ENCODE measurements at places on chromosomes 4 and X.

GRCh38 chrX:71910986-71911730 is 513 bp downstream of the NHSL2 start:
- no peak for DNase-seq

DNA sequence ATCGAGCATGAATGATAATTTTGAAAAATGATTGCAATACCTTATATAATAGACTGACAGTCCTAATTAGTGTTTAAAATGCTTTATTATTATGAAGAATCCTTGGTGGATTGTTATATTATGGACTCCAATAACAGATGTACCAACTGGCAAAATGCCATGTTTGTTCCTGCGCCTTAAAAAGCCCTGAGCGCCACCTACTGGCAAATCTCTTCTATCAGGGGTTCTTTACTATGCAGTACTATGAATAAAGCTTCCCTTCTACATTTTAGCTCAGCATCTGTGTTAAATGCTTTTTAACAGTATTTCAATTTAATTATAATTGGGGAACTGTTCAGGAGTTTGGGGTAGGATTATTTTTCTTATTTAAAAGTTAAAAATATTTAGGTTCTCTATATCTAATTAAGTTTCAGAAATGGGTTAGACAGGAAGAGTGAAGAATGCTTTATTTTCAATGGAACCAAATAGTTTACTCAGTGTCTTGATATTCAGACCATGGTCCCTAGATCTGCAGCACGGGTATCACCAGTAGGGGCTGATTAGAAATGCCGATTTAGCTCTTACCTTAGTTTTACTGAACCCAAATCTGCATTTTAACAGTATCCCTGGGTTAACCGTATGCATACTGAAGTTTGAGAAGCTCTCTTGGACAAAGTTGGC is 20.0 kb downstream of the CFAP97 start:
- DNase-seq = peak; percentile 69

GRCh38 chrX:134623293-134624045 is 34.8 kb downstream of the PLAC1 start:
- DNase-seq = no peak

- DNase-seq = no peak
Measured at GRCh38 chrX:128698573-128699181, 646.5 kb upstream of the ACTRT1 start.

GRCh38 chr4:2484185-2484584 is 15.3 kb downstream of the RNF4 start:
- DNase-seq = no peak

GRCh38 chr4:119697887-119698393 is 69.3 kb upstream of the PDE5A start:
- no peak for DNase-seq

- no peak for DNase-seq
Measured at GRCh38 chrX:19545651-19546050, 30.3 kb upstream of the MAP3K15 start.

GRCh38 chr4:2296631-2297601 is 35.0 kb upstream of the MXD4 start:
- no peak for DNase-seq

- no peak for DNase-seq
Measured at GRCh38 chr4:156608651-156609050, 362.9 kb downstream of the PDGFC start.

GRCh38 chrX:110944751-110945675 is 149.4 kb upstream of the CHRDL1 start:
- DNase-seq = no peak

DNA sequence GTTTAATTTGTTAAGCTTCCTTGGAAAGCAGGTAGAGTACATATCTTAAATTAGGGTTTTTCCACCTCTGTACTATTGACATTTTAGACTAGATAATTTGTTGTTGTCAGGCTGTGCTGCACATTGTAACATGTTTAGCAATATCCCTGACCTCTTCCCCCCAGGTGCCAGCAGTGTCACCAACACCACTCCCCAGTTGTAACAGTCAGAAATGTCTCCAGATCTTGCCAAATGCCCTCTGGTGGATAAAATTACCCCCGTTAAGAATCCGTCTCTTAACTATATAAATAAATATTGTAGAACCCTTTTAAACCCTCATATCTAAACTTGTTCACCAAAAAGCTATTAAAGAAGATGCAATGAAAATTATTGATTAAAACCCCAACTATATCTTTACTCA is 161.5 kb downstream of the ARHGAP6 start:
- DNase-seq = no peak

DNA sequence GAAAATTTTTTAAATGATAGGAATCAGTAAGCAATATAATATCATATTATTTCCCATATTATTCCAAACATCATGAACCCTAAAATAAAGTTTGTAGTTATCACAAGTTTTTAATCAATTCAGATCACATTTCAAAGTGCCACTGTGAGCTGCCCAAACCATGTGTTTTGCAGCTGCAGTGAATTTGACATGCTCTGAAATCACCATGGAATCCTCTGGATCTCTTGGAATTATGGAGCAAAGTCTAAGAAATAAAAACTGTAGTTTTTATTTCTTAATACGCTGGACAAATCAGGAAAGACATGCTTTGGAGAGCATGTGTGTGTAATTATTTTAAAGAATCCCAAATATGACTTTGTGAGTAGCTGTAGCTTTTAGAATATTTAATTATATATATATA is 262.7 kb downstream of the ANKRD50 start:
- no peak for DNase-seq

DNA sequence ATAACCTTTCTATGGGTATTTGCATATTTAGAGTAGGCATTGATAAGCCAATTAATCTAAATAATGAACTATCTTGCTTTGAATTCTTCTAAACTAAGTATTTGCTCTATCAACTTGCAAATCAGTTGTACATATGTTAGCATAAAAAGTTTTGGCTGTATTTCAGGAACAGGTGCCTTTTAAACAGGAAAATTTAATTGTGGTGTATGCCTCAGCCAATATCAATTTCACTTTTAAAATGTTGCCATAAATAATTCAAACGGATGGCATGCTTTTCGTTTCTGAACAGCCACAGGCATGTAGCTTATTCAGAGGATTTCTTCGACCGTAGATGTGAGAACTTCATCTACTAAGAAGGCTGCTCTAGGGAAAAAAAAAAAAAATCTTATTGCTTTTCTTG is 99.9 kb downstream of the DCLK2 start:
- DNase-seq = no peak

DNA sequence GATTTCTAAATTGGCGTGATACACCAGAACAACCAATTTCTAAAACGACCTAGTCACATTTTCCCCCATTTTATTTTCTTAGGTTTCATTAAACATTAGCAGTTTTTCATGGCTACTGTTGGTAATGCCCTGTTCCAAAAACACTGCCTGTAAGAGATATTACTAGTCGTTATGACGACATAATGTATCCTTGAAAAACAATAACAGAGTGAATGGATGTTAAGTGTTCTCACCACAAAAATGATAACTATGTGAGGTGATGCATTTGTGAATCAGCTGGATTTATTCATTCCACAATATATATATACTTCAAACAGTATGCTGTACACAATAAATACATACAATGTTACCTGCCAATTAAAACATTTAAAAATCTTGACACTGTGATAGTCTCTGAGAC is 1147.6 kb upstream of the PCDH10 start:
- DNase-seq = no peak

DNA sequence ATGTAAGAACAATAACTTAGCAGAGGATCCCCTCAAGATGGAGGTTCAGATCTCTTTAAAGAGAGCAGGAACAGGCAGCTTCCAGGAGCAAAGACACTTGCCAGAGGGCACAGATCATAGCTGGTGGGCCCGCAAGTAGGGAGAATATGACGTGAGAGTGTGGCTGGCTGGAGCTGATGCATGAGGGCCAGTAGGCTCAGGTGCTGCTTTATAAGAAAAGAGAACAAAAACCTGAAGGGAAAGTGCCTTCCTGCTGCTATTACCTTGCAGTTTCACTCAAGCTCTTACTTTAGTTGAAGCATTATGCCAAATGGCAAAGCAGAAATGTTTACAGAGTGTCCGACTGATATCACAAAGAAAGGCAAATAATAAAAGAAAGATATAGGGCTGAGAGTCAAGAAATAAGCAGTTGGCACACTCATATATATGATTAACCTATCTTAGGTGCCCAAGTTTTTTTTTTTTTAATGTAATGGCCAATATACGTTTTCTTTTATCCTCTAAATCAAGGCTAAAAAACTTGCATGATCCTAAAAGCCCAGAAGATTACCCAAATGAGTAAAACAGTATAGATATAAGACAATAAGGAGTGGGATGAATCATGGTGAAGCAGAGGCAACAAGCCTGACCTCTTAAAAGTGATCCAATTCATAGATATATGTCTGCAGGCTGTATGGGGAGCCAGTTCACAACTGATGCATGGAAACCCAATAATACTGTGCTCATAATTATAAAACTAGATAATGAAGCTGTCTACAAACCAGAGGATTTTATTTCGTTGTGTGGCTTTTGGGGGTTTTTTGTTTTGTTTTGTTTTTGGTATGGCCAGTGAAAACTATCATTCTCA is 12.6 kb downstream of the NR0B1 start:
- no peak for DNase-seq

- no peak for DNase-seq
Measured at GRCh38 chr4:37615059-37615719, 71.0 kb downstream of the RELL1 start.

DNA sequence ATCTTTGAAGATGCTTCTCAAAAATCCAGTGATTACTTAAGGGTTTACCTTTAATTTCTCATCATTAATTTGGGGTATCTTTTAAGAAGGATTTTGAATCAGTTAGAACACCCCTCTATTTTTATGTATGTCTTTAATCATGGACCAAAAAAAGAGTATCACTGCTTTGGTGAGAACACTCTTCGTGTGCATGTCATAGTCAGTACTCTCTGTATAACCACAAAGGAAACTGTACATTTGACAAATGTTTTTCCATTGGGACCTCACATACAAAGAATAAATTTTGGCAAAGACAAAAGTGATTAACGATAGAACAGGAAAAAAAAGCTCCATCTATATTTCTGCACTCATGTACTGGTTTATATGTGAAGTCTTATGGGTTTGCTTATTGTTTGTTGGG is 31.3 kb downstream of the FAM241A start:
- DNase-seq = no peak

GRCh38 chr4:8463811-8464210 is 23.2 kb downstream of the TRMT44 start:
- no peak for DNase-seq

DNA sequence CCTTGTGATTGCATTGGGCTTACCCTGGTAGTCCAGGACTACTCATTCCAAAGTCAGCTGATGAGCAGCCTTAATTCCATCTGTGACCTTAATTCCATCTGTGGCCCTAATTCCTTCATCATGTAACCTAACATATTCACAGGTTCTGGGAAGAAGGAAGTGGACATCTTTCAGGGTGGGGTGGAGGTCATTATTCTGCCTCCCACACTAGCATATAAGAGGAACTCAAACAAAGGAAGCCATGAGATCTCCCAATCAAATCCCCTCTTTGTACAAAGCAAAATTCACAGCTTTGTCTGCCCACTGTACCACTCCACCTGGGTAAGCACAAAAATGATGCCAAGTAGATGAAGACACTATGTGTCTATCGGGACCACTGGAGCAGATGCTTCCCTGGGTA is 87.3 kb downstream of the SLC2A9 start:
- no peak for DNase-seq

DNA sequence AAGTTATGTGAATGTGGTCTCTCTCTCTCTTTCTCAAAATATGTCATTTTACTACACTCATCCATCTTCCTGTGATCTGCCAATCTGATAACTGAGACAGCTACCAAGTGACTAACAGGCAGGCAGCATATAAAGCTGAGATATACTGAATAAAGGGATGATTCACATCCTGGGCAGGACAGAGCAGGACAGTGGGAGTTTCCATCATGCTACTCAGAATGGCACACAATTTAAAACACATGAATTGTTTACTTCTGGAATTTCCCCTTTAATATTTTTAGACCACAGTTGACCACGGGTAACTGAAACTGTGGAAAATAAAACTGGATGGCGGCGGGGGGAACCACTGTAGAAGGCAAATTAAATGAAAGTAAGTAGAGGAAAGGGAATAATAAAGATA is 58.6 kb upstream of the DCTD start:
- no peak for DNase-seq

GRCh38 chr4:6464842-6465588 is 7.4 kb downstream of the PPP2R2C start:
- no peak for DNase-seq

DNA sequence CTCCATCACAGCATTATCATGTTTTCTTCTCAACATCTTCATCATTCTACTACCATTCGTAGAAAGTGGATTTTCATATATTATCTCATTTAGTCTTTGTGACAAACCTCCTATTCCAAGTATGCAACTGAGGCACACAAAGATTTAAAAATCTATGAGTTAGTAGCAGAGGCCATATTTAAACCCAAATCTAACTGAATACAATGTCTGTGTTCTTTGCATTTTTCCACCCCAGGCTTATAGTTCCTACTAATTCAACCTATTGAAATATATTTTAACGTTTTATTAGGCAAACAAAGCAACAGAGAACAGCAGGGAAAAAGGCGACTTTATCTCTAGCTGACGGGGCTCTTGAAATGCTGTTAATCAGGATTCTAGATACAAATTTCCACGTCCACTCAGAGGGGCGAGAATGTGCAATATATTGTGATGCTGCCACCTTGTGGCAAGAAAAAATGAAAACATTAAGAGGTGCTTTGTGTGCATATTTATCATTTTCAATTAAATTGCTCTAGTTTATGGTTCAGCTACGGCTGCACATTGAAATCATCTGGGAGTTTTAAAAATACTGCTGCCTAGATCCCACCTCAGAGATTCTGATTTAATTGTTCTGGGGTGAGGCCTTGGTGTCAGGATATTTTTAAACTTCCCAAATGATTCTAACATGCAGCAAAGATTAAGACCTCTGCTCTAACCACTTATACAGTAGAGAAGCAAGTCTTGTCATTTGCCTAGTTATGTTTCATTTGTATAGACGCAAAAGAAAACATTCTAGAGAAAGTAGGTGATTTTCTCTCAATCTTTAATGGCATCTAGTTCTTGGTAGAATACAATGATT is 315.9 kb downstream of the MAPK10 start:
- peak; percentile 77 for DNase-seq

DNA sequence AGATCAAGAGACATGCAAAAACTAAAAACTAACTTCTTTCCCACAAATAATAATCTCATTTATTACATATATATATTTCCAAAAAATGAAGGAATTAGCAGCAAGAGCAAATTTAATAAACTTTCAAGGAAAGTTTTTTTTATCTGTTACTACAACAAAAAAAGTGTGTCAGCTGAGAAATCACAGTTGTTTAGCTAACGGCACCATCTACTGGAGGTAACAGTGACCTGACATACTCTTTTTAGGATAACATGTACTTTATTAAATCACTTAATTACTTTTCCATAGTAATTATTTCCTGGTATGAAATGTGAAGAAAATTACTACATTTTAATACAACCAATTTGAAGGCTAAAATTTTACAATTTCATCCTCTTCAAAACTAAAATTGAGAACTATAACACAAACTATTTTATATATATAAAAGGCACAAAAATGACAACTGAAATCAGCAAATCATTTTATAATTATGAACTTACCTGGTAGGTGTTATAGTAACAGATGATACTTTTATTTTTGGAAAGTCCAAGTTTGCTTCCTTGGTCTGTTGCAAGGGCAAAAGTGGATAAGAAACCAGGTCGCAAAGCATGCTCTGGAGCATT is 9.1 kb downstream of the LAMTOR3 start:
- DNase-seq = peak; percentile 10

Measured in left renal cortex interstitium (tissue), 4 donors.